ENCODE measurements at places on chromosomes 3 and 15.

- no peak for DNase-seq
Measured at GRCh38 chr3:53672981-53673380, 173.2 kb downstream of the CHDH start.

- DNase-seq: no peak
Measured at GRCh38 chr3:196016485-196016884, 65.4 kb downstream of the TFRC start.

DNA sequence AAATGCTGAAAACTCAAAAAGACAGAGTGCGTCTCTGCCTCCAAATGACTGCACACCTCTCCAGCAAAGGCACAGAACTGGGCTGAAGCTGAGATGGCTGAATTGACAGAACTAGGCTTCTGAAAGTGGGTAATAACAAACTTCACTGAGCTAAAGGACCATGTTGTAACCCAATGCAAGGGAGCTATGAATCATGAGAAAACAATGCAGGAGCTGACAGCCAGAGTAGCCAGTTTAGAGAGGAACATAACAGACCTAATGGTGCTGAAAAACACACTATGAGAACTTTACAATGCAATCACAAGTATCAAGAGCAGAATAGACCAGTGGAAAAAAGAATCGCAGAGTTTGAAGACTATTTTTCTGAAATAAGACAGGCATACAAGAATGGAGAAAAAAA, 10.1 kb upstream of the AVEN start:
- no peak for DNase-seq

DNA sequence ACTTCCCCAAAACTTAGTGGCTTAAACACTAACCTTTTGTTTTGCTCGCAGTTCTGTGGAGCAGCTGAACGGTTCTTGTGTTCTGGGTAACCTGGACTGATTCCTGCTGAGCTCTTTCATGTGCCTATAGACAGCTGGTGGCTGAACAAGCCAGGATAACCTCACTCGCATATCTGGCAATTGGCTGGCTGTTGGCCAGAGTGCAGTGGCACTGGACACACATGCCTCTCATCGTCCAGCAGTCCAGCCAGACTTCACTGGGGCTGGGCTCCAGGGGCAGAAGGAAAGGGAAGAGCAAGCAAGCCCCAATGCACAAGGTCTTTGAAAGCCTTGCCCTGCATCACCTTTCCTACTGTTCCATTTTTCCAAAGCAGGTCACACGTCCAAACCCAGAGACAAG, 53.6 kb upstream of the GATA2 start:
- no peak for DNase-seq

GRCh38 chr3:194255252-194256039, 95.7 kb downstream of the CPN2 start:
- DNase-seq: no peak

GRCh38 chr3:120552184-120553172, 43.7 kb upstream of the NDUFB4 start:
- no peak for DNase-seq

- DNase-seq: no peak
Measured at GRCh38 chr3:32274306-32274705, 35.8 kb downstream of the CMTM8 start.

DNA sequence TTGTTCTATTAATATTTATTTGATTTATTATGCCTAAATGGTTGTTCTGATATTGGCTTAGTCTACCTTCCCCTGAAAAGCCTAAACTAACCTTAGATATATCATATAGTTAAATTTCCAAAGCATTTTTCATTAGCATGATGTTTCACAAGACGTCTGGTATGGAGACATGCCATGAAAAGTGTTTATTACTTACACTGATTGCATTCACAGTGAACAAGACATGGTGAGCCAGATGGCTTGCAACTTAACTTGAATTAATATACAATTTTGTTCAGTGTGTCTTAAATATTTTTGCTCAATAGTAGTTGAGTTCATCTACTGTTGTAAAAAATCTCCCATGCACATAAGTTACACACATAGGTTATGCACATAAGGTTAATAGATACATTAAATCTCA, 758.4 kb downstream of the NSUN3 start:
- DNase-seq: no peak

DNA sequence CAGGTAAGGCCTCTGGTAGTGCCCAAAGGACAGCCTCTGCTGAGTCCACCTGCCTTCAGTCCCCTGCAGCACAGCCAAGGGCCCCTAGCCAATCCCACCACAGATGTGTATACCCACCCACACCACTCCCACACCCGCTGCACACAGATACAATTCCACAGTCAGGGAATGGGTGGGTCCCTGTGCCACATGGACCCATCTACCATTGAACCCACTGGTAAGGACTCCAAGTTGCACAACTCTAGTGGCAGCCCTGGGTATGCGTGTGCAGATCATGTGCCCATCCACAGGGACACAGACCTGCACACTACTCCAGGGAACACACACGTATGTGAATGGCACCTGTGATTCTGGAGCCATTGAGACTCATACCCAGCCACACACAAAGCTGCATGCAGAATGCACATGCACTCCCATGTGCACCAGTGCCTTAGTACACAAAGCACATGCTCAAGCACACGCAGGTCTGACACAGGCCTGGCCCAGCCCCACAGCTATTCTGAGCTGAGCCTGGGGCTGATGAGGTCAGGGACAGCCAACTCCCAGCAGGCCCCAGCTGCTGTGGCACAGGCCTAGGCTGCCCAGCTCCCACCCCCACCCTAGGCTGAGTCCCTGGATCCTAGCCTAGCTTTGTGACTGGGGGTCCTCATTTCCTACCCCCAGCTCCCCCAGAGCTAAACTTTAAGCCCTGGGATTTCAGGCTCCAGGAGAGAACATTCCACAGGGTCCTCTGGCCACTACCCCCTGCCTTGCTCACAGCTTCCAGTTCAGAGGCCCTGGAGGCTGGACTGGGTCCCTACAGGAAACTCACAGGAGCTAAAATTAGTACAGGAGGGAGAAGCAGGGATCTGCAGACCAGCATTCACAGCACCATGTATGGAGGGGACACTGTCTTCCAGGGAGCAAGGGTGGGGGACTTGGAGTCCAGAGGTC, 2.7 kb upstream of the ALS2CL start:
- DNase-seq: no peak

DNA sequence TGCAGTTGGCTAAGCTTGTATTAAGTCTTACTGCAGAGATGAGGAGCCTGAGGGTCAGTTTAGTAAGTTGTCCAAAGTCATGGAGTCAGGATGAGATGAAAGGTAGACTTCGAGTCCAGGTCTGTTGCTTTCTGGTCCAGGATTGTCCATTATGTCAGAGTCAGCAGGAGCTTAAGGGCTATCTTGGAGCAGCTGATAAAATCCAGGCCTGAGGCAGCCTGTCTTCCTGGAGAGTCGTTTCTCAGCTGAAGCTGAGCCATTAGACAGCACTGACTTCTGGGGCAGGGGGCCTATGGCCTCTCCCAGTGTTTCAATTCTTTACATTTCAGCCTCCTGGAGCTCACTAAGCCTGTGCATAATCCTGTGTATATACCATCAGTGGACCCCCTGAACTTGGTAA, 219.5 kb upstream of the GAP43 start:
- no peak for DNase-seq

DNA sequence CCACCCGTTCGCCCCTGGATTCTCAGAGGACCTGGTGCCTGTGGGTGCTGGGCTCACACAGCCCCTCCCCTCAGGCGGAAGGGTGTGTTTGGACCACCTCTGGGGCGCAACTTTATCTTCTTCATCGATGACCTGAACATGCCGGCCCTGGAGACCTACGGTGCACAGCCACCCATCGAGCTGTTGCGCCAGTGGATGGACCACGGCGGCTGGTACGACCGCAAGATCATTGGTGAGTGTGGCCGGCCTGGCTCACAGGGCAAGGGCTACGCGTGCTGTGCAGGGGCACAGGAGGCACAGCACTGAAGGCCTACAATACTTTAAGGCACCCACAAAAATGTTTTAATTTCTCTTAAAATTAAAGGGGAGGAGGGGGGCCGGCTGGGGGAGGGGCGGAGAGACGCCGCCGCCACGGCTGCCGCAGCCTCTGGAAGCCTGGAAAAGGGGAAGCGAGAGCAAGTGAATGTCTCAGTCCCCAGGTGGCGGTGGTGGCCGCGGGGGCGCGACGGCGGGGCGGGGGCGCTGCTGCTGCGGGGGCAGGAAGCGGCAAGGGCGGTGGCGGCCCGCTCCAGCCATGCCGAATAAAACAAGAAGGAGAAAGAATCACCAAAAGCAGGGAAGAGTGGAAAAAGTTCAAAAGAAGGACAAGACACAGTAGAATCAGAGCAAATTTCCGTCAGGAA, 56.8 kb downstream of the DNAH1 start:
- DNase-seq: peak; percentile 27

DNA sequence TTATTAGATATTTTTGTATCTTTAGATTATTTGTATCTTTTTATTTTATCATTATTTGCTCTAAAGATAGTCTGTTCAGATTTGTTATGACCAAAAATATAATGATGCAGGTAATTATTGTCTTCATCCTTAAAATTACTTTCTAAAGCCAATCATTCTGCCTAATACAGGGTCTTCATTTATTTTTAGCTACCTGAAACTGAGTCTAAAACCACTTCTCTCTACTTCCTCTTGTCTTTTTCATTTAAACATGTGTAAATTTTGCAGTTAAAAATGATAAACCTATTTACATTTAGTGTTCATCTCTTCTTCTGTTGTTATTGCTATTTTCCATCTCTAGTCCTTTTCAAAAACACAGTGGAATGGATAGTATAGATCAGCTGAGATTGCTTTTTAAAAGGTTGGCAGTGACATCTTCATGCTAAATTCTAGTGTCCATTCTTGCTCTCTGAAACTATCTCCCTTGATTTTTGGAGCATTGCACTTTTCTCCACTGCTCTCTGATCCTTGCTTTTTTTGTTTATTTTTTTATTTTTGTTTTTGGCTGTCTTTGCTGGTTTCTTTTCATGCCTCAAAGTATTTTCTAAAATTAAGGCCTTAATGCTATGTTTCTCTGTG, 91.8 kb downstream of the UBE2E2 start:
- DNase-seq: no peak

DNA sequence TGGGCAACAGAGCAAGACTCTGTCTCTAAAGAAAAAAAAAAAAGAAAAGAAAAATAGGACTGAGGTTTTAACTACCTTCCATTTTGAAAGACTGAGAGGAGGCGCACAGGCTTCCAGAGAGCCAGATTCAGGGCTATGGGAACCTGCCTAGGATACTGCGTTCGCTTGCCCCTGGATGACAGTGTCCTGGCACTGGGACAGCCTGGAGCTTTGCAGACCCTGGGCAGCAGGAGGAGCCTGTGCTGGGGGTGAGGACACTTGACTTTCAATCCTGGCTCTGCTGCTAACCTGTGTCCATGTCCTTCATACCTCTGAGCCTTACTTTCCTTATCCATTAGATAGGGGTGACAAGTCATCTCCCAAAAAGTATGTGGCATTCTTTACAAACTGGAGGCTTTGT, 31.2 kb downstream of the CD276 start:
- DNase-seq: no peak

- DNase-seq: peak; percentile 50
Measured at GRCh38 chr3:57557085-57557537, 1.0 kb downstream of the PDE12 start.

GRCh38 chr15:98854496-98854895, 153.1 kb downstream of the PGPEP1L start:
- DNase-seq: no peak

Data from HAP-1 (cell line).